Activated CD4-positive, CD25-positive, alpha-beta regulatory T cell treated with anti-CD3 and anti-CD28 coated beads, Interleukin-2, amount 50 U/mL, for 24 hours (primary cell): ENCODE measurements at places on chromosomes 1 and 21.

DNA sequence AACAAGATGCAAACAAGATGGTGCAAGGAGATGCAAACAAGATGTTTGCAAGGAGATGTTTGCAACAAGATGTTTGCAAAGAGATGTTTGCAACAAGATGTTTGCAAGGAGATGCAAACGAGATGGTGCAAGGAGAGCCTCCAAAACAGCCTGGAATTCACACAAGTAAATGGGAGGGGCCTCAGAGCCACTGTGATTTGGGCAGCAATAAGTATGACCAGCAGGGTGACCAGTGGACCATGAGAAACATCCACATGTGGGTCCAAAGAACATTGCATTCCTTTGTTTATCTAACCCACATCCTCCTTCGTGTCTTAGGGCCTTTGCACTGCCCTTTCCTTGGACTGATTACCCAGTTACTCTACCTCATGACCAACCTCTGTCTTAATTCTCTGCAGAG lies 162.9 kb downstream of the PLPP3 start:
- no peak for ATAC-seq

GRCh38 chr21:43829575-43830119 lies 35.4 kb upstream of the AGPAT3 start:
- ATAC-seq: no peak

DNA sequence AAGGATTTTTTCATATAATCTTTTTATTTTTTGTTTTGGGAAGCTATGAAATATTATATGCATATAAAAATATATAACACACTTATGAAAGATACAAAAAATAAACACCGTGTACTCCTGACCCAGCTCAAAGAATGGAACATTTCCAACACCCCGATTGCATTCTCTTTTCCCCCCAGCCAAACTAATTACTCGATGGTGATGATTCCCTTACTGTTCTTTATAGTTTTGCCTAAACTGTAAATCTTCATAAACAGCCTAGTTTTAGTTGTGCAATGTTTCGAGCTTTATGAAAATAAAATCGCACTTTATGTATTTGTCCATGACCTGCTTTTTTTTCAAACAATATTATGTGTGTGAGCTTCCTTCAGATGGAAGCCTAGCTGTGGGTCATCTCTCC lies 352.0 kb upstream of the KAZN start:
- no peak for ATAC-seq

GRCh38 chr1:8493916-8494540 lies 176.1 kb downstream of the SLC45A1 start:
- ATAC-seq: no peak

GRCh38 chr1:36845802-36846201 lies 188.5 kb downstream of the GRIK3 start:
- no peak for ATAC-seq

DNA sequence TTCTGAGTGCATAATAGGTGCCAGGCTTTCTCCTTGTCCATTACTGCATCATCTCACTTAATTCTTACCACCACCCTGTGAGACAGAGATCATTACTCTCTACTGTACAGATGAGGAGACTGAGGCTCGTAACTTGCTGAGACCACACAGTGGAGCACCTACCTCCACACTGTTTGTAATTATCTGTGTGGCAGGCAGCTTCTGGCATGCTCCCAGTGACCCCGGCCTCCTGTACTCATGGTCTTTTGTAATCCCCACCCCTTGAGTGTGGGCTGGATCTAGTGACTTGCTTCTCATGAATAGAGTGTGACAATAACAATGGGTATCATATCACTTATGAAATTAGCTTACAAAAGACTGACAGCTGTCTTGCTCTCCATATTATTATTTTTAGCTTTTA lies 407.3 kb downstream of the MATN1 start:
- ATAC-seq: no peak

DNA sequence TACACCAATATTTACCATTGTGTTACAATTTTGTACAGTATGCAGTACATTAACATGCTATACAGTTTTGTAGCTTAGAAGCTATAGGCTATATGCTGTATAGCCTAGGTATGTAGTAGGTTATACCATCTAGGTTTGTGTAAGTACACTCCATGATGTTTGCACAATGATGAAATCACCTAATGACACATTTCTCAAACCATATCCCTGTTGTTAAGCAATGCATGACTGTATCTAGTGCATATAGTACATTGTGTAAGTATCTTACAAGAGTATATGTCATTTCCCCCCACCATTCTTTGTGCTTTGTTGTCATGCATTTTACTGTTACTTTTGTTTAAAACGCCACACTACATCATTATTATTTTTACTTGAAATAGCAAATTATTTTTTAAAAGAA lies 65.7 kb upstream of the RNF11 start:
- no peak for ATAC-seq

GRCh38 chr1:22494943-22495579 lies 43.4 kb downstream of the ZBTB40 start:
- no peak for ATAC-seq

GRCh38 chr1:108560874-108561459 lies 1.1 kb downstream of the EEIG2 start:
- ATAC-seq: peak; percentile 37

GRCh38 chr1:226467443-226467842 lies 59.5 kb upstream of the PARP1 start:
- no peak for ATAC-seq

- no peak for ATAC-seq
Measured at GRCh38 chr1:241513378-241513777, 6.2 kb downstream of the FH start.

DNA sequence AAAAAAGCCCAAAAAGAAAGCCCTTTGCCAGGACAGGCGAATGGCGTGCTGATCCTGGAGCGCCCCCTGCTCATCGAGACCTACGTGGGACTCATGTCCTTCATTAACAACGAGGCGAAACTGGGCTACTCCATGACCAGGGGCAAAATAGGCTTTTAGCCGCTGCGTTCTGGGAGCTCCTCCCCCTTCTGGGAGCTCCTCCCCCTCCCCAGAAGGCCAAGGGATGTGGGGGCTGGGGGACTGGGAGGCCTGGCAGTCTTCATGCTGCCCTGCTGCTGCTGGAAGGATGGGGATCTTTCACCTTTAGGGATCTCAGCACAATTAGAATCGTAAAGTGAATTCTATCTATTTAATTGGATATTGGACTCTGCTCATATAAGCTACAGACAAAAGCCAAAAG lies 3.6 kb downstream of the TPRG1L start:
- no peak for ATAC-seq

DNA sequence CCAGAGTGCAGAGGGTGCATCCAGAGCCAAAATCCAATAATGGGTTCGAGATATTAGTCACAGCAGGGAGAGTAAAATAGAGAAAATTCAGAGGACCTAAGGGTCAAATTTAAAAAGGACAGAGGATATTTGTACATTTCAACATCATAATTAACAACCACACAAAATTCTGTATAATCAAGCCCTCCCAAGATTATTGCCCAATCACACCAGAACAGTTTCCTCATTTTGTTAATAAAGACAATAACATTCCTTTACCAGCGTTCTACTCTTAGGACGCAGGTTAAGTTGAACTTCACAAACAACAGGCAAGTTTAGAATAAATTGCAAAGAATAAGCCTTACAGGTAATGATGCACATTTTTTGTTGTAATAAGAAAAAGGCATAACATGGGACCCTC lies 462.8 kb downstream of the PTPRC start:
- no peak for ATAC-seq

- peak; percentile 49 for ATAC-seq
Measured at GRCh38 chr21:45590246-45590725, 48.0 kb upstream of the SLC19A1 start.

- no peak for ATAC-seq
Measured at GRCh38 chr1:103492003-103492625, 33.4 kb upstream of the RNPC3 start.

- no peak for ATAC-seq
Measured at GRCh38 chr1:36438715-36439114, 11.5 kb downstream of the OSCP1 start.

DNA sequence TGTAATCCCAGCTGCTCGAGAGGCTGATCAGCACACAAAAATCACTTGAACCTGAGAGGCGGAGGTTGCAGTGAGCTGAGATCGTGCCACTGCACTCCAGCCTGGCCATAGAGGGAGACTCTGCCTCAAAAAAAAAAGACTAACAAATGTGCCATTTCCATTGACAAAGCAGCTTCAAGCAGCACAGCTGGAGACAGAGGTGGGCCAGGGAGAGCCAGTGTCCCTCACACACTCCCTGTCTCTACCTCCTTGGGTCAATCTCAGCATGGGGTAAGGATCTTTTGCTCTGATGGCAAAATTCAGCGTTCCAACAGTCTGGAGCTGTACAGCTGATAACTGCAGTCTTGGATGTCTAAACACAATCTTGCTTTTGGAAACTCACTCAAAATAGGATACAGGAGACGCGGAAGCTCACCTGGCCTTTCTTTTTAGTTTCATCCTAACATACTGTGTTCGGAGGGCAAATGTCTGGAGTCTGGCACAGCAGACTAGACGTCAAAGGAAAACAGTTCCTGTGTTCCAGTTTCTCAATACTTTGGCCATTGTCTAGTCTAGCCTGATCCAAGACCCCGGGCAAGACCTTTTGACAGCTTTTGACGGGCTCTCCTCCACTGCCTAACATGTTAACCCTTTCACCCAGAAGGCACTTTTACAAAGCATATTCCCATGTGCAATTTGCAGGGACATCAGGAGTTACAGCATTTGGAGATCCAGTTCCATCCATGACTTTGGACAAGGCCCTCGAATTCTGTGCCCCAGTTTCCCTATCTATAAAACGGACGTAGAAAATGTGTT lies 2.9 kb downstream of the RCC2 start:
- ATAC-seq: no peak

- ATAC-seq: no peak
Measured at GRCh38 chr1:79982211-79982610, 975.7 kb upstream of the ADGRL4 start.

DNA sequence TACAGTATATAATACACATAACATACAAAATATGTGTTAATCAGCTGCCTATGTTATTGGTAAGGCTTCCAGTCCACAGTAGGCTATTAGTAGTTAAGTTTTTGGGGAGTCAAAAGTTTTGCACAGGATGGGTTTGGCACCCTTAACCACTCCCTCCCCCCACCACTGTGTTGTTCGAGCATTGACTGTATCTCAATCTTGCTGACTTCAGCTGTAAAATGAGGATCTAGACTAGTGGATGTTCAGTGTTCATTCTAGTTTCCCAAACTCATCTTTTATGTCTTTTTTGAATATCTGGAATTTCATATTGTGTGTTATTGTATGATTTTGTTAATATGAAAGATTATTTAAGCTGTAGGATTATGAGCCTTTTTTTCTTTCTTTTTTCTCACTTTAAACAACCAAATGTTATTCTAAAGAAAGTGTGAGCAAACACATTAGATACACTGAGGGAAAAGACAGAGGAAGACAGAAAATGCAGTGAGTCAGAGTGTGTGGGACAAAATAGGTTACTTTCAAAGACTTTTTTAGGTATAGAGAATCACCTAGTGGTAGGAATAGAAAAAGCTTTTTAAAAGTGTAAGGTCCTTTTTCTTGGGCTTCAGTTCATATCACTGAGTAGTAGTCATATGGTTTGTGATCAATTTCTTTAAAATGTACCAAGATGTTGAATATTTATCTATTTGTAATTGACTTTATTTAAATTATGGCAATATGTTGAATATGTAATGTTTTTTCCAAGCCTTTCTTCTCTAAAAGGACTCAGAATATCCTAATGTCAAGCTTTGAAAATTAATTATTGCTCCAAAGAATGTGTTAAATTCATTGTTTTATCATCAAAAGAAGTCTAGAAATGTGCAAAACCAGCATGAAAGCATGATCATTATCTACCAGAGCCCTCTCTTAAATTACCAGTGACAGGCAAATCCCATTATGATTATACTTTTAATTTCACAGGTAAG lies 17.9 kb upstream of the CENPF start:
- ATAC-seq: peak; percentile 35
